ENCODE measurements at places on chromosomes 7 and 10. TPM values are rescaled to one million over a fixed set of nuclear protein-coding genes. Genes with fewer than 3 reads are reported as not detected.

The SYT15B gene
- 3.6 TPM for total RNA-seq

The LMBR1 gene
- 35.9 TPM for total RNA-seq

The LLCFC1 gene
- total RNA-seq = not detected

The JAZF1 gene
- 5.7 TPM for total RNA-seq

The CNNM1 gene
- total RNA-seq = 22.8 TPM

The ZC3HAV1 gene
- total RNA-seq = 29.0 TPM

The TMEM130 gene
- 0.30 TPM for total RNA-seq

The PSD gene
- 0.27 TPM for total RNA-seq

The SRRT gene
- total RNA-seq = 136 TPM

The VWA2 gene
- total RNA-seq = 0.03 TPM

The CHPF2 gene
- total RNA-seq = 38.8 TPM

All from A549 treated with AZD2906 at 1 μM for 4 hours (cell line).